ENCODE measurements at places on chromosomes 2 and 18.

GRCh38 chr2:128755695-128756364, 437.2 kb upstream of the HS6ST1 start:
- DNase-seq: no peak

DNA sequence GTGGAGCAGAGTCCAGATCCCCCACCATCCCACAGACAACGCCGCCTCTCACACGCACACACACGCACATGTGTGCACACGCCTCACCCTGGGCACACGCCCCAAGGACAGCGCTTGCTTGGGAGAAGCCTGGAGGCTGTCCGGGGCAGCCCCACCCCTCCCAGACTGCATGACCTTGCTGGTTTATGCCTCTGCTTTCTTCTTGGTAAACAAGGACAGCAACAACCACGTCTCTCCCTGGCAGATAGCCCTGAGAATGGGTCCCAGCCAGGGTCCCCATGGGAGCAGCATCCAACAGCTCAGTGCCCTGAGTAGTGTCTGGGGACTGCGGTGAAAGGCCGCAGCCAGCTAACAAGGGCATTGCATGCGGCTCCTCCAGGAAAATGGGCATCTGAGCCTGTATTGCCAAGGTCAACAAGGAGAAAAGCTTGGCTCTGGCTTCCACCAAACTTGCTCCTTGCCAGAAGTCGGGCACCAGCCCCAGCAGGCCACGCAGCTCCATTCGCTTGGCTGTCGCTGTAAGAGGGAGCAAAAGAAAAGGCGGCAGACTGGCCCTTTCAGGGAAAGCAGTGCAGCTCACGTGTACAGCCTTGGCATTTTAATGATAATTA, 234.6 kb downstream of the EIPR1 start:
- no peak for DNase-seq

DNA sequence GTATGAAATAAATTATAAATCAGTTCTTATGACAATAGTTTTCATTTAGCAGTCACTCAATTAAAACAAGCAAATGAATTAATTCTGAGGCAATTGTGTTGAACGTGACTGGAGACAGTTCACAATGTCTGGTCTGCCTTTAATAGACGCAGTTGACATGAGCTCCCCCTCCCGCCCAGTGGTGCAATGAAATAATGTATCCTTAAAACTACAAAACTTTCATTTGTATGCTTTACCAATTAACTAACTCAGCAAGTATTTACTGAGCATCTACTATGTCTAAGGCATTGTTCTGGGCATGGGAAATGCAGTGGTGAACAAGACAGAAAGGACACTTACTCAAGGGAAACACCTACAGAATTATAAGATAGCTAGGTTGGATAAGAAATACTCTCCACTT, 3.5 kb upstream of the DSC2 start:
- DNase-seq: no peak

- no peak for DNase-seq
Observed at GRCh38 chr2:64348386-64349130, 105.4 kb upstream of the LGALSL start.

- DNase-seq: no peak
Observed at GRCh38 chr2:214378455-214379103, 32.3 kb upstream of the VWC2L start.

Measured in activated CD4-positive, alpha-beta T cell treated with anti-CD3 and anti-CD28 coated beads, Interleukin-2, amount 10 ng/mL, durations not matched to agents 24 days and 14 days (primary cell).